HL-60 (cell line): ENCODE measurements at places on chromosomes 3 and 15.

GRCh38 chr3:191066669-191067068 is 132.4 kb upstream of the OSTN start:
- DNase-seq = no peak

- DNase-seq = no peak
Measured at GRCh38 chr3:167350245-167350862, 29.7 kb downstream of the ZBBX start.

- no peak for DNase-seq
Measured at GRCh38 chr15:84402856-84403608, 167.5 kb downstream of the GOLGA6L4 start.

DNA sequence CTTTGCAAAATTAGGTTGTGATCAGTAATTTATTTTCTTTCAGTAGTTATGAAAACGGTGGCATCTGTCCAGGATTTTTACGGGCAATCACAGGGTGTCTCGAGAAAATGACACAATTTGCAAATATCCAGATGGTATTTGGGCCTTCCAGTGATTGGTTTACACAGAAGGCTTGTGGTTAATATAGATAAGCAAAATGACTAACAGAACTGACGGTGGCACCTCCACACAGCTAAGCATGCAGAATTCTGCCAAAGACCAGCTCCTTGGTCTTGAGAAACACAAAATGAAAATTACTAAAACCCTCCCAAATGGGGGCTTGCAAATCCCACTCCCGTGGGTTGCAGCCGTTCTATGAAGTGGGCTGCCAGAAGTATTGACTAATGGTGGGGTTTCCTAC is 5.5 kb downstream of the ARHGEF3 start:
- DNase-seq = no peak

- DNase-seq = no peak
Measured at GRCh38 chr3:183823963-183824362, 1.4 kb downstream of the MAP6D1 start.

DNA sequence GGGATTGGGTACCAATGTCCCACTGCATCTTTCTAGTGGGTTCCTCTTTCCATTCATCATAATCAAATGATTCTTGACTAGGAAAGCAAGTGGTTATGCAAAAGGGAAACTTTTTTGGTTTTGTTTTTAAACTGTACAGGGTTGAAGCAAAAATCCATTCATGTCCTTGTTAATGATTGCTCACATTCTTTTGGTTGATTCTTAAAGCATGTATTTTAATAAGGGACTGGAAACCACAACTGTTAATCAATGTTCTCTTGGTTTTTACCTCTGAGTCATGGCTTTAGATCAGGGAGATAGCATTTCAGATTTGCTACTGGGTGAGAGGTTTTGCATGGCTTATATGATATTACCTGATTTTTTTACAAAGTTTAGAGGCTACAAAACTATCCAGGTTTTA is 371.7 kb upstream of the RGMA start:
- no peak for DNase-seq

DNA sequence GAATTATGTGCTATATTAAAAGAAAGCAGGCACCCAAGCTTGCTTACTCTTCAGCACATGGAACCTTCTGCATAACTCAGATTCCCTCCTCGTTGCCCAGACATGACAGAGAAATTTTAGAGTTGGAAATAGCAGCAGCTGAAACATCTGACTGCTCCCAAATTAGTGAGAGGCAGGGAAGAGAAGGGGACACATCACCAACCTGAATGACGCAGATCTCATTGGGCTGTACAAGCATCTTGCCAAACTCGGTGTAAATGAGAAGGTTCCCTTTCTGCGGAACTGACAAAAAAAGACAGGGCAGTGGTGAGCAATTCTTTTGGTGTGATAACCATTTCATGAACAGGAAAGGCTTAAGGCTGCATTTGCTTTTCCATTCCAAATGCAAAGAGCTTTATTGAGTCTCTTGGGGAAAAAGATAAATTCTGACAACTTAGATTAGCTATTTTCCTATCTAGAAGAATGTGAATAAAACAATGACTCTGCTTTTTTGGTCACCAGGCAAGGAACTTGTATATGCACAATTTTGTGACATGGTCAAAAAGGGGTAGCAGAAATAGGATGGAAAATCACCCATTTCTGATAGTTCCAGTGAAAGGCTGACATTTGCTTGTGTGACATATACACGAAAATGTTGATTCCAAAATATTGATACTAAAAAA is 35.1 kb downstream of the HGD start:
- no peak for DNase-seq

- no peak for DNase-seq
Measured at GRCh38 chr3:54067055-54067698, 55.2 kb upstream of the CACNA2D3 start.

DNA sequence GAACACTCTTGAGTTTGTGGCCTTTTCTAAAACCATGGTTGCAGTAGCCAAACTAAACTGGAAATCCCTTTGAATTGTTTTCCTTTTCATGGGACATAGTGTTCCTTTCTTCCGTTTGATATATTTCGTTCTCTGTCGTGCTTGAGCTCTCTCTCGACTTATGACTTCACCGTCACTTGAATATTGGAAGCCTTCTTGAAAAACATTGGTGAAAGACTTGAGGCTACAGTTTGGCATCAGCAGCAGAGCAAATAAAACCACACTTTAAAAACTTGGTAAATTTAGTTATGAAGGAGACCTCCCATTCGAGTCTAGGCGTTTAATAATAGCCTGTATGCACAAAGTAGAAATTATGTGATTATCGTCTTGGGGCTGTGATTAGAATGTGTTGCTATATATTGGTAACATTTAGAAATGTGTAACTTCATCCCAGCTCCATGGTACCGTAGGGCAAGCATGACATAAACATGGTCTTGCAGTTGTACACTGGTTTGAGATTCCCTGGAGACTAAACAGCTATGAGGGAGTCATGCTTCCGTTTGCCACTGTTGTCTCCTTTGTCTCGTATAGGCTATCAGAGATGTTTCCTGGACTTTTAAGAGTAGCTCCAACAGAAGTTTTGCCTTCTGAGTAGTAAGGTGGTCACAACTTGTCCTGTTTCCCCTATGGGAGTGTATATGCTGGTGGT is 122.3 kb downstream of the PTPRG start:
- no peak for DNase-seq

GRCh38 chr15:77064539-77065308 is 6.2 kb downstream of the TSPAN3 start:
- no peak for DNase-seq

GRCh38 chr3:157127831-157128767 is 31.8 kb downstream of the CCNL1 start:
- DNase-seq = no peak

GRCh38 chr15:42314818-42315217 is 41.6 kb upstream of the TMEM87A start:
- DNase-seq = no peak

DNA sequence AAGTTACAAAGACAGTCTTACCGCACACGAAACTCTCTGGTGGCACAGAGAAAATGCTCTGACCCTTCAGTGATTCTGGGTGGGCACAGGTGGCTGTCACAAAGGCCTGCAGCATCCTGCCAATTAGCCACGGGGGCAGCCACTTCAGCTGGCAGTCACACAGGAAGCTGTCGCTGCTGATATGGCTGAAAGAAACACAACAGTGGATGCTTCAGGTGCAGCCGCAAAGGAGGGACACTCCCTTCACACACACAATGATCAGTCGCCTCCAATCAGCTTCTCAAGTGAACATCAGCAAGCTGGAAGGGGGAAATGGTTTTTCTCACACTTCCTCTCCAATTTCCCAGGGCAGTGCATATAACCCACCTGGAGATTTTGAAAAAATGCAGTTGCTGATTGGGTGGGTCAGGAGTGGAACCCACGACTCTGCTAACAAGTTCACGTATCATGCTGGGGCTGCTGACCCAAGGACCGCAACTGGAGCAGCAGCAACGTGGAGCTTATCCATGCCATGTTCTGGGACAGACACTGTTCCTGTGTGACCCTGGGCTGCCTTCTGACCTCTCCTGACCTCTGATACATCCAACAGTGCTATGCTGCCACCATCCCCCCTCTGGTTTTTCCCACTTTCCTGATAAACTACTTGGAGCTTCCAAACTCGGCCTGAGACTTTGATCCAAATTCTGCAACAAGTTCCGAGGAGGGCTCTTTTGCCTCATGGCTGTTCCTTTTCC is 106.6 kb downstream of the LRIG1 start:
- DNase-seq = no peak

DNA sequence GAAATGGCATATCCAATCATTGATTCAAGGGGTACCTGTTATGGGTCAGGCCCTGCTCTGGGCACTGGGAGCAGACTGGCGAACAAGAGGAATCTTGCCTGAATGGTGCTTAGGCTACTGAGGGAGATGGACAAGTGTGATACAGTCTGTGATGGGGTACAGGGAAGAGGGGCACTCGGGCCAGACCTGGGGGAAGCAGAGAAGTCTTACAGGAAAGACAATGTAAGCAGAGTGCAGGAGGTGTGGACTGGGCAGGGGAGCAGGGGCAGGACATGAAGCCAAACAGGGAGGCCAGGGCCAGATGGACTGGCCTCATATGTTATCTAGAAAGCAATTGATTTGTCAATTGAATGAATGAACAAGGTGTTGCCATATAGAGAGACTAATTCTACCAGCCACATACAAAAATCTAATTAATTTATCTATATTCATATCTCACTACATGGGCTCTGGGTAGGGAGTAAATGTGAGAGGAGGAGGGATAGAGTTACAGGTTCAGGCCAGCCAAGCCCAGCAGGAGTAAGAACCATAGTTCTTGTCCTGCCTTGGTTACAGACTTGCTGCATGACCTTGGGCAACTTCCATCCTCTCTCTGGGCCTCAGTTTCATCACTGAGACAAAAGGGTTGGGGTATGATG is 3.6 kb upstream of the IGDCC4 start:
- no peak for DNase-seq

DNA sequence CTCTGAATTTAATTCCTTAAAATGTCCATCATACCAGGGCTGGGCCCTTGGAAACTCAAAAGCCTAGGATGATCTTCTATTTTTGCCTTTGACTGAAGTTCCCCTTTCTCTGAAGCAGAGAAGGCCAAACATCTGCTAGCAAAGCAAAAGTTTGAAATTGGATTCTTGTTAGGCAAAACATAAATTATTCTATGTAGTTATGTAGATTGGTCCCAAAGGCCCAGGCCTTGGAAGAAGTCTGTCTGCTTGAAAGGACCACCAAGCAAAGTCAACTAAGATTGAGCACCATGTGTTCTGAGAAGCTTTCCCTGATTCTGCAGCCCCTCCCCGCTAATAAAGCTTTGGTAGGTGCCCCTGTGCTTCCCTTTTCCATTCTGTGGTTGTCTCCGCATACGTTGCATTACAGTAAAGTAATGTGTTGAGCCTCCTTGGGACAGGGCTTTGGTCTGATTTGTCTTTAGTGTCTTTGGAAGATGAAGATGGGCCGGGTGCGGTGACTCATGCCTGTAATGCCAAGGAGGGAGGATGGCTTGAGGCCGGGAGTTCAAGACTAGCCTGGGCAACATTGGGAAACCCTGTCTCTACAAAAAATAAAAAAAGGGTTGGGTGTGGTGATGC is 56.4 kb downstream of the RPL39L start:
- peak; percentile 66 for DNase-seq

- DNase-seq = no peak
Measured at GRCh38 chr15:31223478-31224350, 102.9 kb upstream of the KLF13 start.

- DNase-seq = no peak
Measured at GRCh38 chr3:38645076-38645475, 4.4 kb downstream of the SCN5A start.

DNA sequence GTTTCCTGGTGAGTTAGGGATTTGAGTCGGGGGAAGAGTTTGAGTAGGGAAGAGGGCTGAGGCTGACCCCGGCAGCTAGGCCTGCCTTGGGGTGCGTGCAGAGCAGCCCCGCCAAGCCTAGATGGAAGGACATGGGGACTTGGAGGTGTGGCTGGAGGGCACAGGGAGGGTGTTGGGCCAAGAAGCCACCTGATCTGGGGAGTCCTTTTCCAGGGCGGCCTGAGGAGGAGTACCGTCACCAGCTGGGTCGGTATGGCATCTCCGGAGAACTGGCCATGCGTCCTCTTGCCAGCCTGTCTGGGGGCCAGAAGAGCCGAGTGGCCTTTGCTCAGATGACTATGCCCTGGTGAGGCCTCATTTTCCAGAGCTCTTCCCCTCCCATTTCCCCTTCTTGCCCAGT is 6.9 kb downstream of the ABCF3 start:
- DNase-seq = no peak

GRCh38 chr3:14511623-14512280 is 28.4 kb downstream of the GRIP2 start:
- DNase-seq = no peak

- no peak for DNase-seq
Measured at GRCh38 chr3:53493963-53494791, at the start of gene CACNA1D. TSS of gene CACNA1D (plus strand) at chr3:53494611. CDS start at chr3:53495167, 556 bp downstream.

DNA sequence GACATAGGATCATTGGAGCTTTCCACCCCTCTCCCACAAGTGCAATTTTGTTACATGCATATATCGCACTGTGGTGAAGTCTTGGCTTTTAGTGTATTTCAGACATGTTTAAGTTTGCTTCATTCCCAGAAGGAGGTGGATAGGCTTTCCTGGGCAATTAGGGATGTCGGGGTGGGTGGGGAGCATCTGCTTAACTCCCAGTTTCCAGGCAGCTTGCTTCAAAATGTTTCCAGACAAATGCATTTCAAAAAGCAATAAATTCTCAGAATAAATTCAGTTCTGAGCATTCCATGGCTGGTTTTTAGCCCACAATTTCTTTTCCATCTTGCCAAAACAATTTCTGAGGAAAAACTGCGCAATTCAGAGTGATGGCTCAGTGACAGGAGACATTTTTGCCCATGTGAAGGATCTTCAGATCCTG is 227.7 kb upstream of the ZPLD1 start:
- no peak for DNase-seq

- no peak for DNase-seq
Measured at GRCh38 chr15:77034695-77035489, 36.0 kb downstream of the TSPAN3 start.

DNA sequence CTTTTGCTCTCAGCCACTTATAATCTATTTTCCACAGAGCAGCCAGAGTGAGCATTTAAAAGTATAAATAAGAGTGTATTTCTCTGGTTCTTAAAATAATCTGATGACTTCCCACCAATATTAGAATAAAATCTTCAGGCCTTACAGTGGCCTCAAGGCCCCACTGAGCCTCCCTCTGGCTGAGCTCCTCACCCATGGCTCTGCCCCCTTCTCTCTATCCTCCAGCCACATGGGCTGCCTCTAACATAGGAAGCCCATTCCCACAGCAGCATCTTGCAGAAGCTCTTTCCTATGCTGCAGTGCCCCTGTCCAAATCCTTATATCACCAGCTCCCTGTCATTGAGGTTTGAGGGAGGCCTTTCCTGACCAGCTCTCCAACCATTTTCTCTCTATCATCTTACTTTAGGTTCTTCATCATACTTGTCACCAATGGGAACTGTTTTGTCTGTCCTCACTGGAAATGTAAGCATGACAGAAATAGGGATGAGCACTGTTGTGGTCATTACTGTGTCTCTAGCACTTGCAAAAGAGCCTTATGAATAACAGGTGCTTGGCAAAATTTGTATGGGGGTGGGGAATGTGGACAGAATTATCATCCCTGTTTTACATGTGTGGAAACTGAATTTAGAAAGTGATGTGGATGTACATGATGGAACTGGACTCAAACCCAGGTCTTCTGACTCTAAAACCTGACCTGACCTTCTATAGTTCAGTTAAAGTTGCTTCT is 250.6 kb downstream of the NR1D2 start:
- DNase-seq = no peak
